Skin of body (tissue), 3 donors: ENCODE measurements at places on chromosomes 11 and 22. TPM values are rescaled to one million over a fixed set of nuclear protein-coding genes. Genes with fewer than 3 reads are reported as not detected.

The ANO5 gene
- total RNA-seq: 3.3 TPM

The MS4A2 gene
- 11.1 TPM for total RNA-seq

DNA sequence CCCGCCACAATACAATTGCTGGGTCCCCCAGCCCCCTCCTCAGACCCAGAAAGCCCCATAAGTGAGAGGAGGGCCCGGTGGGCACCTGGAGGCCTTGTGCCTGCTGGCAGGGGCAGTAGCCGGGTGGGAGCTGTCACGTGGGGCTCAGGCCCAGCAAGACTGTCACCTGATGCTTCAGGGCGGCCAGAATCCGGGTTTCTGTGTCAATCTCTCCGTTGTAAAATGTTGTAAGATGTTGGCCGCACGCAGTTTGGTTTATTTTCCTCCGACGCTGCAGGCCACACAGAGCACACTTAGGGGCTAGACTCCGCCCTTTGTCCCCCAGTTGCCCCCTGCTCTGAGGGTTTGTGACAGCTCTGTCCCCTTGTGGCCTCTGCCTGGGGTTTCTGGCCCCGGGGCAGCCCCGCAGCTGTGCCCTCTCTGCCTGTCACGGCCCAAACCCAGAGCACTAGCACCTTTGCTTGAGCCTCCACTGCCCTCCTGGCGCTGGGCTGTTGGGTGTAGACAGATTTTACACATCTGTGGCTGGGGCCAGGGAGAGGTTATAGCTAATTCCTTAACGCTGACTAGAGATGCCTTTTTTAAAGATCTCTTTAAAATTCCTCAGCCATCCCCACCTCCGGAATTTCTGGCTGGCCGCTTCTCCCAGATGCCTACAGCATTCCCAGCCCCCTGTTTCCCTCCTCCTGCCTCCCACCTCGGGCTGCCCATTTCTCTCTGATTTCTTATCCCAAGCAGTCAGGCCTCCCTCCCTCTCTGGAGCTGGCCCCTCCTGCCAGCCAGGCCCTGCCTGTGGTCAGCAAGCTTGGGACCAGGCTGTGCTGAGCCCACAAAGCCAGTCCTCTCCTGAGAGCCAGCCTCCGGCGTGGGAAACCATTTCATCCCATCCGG, 3.2 kb upstream of the PRR5 start:
- DNase-seq: peak; percentile 87

DNA sequence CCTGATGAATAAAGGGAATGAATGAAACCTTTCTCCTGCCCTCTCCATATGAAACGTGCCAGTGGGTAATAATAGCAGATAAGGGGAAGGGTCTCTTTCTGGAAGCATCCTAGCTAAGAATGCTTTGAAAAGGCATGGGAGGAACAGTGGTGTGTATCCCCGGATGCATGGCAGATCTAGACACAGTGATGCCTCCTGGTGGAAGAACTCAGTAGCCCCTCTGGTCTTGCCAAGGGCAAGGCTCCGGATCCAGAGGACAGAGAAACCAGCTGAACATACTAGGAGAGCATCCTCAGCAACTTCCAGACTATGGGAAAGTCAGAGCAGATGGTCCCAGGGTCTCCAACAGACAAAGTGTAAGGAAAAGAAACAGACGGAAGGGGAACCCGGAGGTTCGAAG, 6.4 kb downstream of the BAIAP2L2 start:
- DNase-seq: no peak

- no peak for DNase-seq
These were observed 9.7 kb downstream of the FXYD2 start for GRCh38 chr11:117814766-117815261.

- no peak for DNase-seq
These were observed 99.5 kb downstream of the NAV2 start for GRCh38 chr11:19812096-19812495.

DNA sequence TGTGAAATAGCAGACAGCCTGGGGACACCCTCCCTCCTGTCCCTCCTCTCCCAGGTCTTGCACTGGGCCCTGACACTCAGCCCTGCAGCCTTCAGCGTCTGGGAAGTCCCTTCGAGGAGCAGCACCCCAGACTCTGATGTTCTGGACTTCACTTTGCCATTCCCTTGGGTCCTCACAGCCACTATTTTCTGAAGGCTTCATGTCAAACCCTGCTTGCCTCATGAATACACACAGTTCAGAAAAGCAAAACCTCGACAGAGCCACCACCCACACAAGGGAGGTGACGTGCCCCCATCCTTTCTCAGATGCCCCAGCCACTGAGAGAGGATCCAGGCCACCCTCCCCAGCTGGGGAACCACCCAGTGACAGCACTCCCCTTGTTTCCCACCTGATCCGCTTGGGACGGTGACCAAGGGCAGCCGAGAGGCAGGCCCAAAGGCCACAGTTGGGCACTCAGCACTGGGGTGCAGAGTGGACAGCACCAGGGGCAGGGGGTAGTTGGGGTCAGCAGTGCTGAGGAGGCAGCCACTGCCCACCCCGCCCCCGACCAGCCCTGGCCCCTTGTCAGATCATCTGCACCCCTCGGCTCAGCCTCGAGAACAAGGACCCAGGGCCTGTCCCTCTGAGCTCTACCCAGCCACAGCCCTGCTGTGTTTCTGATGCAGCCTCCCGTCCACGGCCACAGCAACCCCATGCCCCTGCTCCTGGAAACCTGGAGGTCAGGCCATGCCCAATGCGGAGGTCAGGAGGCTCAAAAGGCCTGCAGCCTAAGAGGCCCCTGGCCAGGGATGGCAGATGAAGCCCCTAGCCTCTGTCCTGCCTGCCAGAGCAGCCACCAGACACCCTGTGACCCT, 3.1 kb upstream of the TNNT3 start:
- DNase-seq: no peak

DNA sequence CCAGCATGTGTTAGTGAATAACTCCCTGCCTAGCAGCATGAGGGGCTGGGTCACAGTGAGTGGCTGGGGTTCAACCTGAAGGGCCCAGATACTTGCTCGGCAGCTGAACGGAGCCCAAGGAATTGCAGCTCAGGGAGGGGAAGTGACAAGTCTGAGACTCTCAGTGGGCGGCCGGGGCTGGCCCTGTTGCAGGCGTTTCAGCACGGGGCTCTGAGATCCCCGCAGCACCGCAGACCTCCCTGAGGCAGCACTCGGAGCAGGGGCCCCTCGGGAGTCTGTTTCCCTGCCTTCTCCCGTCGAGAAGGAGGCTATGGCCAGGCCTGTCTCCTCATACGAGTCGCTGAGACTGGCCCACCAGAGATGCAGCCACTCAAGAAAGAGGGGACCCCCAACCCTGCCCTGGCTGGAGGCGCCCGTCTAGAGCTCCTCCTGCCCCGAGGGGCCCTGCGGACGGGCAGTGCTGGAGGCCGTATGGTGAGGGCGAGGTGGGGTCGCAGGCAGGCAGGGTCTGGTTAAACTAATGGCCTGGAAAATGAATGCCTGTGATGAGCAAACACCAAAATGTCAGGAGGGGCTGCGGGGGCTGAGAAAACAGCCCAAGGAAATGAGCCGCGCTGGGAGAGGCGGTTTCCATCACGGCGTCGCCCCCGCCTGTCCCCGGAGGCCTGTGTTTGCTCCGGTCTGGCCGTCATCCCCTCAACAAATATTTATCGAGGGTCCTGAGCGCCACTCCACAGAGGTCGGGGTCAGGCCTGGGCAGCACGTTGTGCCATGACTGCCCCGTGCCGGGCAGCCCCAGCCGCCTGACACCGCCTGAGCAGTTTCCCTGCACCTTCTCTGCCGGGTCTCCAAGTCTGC, 9.3 kb downstream of the TSSC4 start:
- no peak for DNase-seq
